ENCODE measurements at places on chromosomes 11 and 22.

- DNase-seq, result no peak
Observed at GRCh38 chr11:81032906-81033305, 1592.1 kb upstream of the TENM4 start.

GRCh38 chr11:57551941-57552340 lies 14.5 kb downstream of the SMTNL1 start:
- no peak for DNase-seq

GRCh38 chr22:23688571-23688970 lies 2.2 kb upstream of the RGL4 start:
- DNase-seq, result no peak

DNA sequence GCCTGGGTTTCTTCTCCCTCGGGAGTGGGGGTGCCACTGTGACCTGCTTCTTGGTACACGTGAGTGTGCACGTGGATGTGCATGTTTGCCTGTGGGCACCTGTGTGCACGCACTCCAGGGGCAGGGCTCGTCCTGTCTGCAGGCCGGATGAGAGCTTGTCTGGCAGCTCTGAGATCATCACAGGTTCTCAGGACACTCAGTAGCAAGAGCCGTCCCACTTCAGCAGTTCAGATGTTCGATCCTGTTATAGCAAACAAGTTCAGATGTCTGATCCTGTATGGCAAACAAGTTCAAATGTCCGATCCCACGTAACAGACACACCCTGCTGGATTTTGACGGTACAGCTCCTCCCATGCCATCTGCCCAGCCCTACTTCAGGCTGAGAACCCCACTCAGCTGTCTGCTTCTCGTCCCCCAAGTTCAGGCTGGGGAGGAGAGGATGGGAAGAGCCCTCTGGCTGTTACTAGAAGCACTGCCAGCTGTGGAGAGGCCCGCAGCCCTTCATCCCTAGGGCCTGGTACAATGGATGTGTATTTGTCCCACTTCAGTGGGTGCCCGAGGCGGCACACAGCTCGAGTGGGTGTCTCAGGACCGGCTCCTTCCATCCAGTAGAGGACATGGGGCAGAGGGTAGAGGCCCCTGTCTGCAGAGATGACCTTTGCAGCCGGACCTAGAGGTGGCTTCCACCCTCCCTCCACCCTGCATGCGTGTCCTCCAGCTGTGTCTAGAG lies 1126.9 kb downstream of the BRD1 start:
- no peak for DNase-seq

DNA sequence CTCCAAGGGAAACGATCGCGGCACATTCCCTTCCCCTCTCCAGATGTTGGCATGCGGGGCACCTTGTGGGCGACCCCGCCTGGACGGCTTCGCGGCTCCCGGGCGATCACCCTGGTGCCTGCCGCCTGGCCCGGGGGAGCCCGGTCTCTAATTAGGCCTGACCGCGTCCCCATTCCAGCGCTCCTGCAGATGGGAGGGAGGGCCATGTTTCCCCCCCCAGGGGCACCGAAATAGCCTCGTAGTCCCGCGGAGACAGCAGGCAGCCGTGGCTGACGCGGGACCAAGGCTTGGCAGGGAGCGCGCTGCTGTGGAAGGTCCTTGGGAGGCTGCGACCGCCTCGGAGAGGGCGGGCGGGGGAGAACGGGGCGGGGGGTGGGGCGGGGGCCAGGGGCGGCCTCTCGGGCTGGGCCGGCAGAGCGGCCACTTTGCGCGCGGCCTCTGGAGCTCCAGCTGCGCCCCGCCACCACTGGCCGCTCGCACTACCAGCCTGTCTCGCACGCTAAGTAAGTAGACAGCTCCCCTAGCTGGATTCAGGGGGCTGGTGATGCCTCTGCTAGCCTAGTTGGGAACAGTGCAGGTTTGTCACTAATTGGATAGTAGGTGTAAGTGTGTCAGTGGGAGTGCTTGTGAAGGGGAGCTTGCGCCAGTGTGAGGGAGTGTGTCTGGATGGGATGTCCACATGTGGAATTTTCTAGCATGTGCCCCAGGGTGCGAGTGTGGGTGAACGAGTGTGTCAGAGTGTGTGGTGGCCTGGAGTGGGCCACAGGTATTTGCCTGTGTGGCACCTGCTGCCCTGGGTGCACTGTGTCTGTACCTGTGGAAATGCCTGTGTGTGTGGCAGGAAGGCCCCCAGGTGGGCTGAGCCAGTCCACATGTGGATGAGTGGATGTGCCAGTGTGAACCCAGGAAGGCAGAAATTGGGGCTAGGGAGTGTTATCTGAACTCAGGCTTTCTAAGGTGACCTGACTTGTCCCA lies at the start of gene INSC:
Gene INSC, plus strand, starts transcription at position 423 of the 975 bp plus-strand sequence. CDS start 34,252 bp downstream, outside the sequence.
- DNase-seq, result no peak

- no peak for DNase-seq
Observed at GRCh38 chr11:73833067-73833466, 43.6 kb downstream of the COA4 start.

DNA sequence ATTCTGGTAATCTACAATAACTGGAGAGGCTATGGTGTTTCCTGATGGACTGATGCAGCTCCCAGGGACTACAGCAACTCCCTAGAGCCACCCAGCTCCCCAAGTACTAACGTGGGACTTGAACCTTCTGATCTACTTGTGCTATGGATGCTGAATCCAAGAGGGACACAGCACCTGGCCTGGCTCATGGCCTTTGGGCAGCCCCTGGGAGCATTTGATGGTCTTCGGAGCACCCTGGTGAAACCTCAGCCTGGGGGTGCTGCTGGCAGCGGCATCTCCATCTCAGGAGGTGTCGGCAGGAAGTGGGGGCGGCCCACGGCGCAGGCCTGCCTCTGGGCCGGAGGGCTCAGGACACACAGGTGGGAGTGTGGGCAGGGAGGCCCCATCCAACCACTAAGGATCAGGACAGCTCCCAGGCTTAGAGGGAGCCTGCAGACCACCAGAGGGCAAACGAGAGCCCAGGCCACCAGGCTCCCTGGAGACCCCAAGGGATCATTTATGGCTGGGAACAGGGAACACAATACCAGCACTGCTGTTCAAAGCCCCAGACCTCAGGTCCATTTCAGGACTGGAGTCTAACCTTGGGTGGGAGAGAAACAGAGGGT lies 8.7 kb downstream of the EHD1 start:
- no peak for DNase-seq

GRCh38 chr11:115049796-115050195 lies 371.5 kb downstream of the NXPE2 start:
- no peak for DNase-seq
